Activated naive CD8-positive, alpha-beta T cell treated with anti-CD3 and anti-CD28 coated beads for 36 hours (primary cell): ENCODE measurements at places on chromosomes 16 and 17. TPM values are rescaled to one million over a fixed set of nuclear protein-coding genes. Genes with fewer than 3 reads are reported as not detected.

The ODF4 gene
- not detected for total RNA-seq

The MTSS2 gene
- total RNA-seq = 9.2 TPM

The HOXB7 gene
- 1.4 TPM for total RNA-seq

The CCDC92B gene
- total RNA-seq = not detected

The UTS2R gene
- not detected for total RNA-seq

The CCL5 gene
- 18.1 TPM for total RNA-seq

DNA sequence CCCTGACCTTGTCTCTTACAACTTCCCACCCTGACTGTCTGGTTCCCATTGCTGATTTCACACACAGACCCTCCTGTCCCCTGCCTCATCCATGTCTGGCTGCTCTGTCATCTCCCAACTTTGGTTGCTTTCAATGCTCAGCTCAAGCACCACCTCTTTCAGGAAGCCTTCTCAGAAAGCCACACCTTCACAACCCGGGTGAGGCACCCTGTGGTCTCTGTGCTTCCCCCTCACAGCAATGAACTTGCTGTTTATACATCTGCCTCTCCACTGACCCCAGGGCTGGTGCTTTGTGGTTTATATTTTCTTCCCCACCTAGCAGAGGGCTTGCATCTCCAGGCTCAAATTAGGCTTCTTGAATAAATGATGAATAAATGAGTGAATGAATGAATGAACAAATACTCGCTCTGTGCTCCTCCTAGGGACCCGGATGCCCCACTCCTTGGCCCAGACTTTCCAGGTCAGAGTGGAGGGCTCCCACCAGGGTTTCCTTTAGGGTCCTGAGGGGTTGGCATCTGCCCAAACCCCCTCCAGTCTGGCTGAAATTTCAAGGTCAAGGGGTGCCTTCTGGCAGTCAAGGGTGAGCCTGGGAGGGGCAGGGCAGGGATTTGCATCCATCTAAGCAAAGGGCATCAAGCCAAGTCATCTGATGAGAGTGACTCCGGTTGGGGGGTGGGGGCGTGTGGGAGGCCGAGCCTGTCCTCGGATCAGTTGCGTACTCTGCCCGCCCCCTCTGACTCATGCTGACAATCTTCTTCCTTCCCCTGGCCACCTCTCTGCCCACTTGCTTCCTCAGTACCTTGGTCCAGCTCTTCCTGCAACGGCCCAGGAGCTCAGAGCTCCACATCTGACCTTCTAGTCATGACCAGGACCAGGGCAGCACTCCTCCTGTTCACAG lies at the start of gene ITGAX:
Gene ITGAX (plus strand): TSS at position 783 of the 898 bp plus-strand sequence. CDS start 79 bp downstream, at position 862.
- DNase-seq = peak; percentile 76

GRCh38 chr16:69712277-69712676 lies 14.1 kb downstream of the NQO1 start:
- no peak for DNase-seq

- DNase-seq = no peak
These were observed 7.5 kb downstream of the KRT12 start for GRCh38 chr17:40859536-40859935.

DNA sequence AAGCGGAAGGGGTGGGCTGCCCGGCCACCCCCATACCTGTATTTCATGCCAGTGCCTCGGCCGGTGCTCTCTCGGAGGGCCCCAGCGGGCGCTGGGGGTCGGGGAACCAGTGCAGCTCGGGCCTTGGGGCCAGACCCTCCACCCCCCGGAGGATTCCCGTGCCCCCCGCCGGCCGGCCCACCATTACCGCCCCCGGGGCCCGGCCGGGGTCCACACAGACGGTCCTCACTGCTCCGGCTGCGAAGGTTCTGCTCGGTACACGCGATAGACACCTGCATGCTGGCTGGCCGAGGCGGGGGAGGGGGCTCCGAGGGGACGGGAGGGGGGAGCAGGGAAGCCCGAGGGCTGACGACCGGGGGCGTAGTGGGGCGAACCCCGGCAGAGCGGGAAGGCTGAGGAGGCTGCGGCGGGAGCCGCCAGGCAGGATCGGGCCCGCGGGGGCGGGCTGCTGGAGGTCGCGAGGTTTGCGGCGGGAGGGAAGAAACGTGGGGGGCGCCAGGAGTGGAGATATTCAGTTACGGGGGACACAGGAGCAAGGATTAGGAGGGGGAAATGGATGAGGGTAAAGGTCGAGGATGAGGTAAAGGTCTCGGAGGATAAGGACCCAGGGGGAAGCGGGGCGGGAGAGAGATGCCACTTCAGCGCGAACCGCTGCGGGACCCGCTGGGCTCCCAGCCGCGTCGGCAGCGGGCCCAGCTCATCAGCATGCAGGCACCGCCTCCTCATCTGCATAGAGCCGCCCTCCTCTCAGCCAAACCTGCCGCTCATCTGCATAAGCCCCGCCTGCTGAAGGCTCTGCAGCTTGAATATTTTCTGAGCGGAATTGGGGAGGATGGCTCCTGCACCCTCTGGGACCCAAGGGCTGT lies at the start of gene KCNAB3:
Gene KCNAB3 (minus strand): TSS at position 699 of the 866 bp plus-strand sequence. CDS start 421 bp downstream, at position 278.
- DNase-seq = peak; percentile 61

GRCh38 chr17:79851461-79851817 lies 12.2 kb upstream of the CBX4 start:
- DNase-seq = no peak

DNA sequence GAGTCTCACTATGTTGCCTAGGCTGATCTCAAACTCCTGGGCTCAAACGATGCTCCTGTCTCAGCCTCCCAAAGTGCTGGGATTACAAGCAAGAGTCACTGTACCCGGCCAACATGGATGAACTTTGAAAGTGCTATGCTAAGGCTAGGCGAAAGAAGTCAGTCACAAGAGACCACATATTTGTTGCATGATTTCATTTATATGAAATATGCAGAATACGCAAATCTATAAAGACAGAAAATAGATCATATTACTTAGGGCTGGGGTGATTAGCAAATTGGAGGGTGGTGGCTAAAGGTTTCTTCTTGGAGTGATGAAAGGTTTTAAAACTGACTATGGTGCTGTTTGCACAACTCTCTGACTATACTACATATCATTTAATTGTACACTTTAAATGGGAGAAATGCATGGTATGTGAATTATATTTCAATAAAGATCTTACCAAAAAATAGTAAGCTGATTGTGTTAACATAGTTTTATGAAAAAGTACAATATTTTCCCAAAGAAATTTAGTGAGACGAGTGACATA lies 1.2 kb upstream of the FLYWCH1 start:
- no peak for DNase-seq

DNA sequence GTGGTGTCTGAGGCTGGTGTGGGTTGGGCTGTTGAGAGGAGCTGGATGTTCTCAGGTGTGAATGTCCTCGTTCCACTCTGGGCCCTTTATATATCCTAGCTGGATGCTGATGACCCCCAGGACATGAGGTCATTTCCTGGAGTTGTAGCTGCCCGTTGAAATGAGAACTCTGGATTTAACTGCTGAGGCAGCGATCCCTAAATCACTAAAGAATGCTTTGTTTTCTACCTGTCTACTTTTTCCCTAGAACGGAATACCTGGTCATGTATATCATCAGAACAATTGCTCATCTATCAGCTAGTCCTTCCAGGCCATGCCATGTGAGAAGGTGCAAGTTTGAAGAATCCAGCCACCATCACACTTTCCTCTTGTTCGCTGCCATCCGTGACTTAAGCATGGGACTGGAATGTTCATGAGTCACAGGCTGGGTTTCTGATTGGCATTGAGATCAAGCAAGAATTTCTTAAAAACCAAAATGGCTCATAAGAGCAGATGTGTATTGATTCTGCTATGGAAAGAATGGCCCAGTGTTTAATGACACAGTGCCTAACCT lies at the start of gene KRTAP2-3:
Gene KRTAP2-3 (minus strand): TSS at position 63 of the 553 bp plus-strand sequence. CDS start 64 bp downstream, outside the sequence.
- no peak for DNase-seq

DNA sequence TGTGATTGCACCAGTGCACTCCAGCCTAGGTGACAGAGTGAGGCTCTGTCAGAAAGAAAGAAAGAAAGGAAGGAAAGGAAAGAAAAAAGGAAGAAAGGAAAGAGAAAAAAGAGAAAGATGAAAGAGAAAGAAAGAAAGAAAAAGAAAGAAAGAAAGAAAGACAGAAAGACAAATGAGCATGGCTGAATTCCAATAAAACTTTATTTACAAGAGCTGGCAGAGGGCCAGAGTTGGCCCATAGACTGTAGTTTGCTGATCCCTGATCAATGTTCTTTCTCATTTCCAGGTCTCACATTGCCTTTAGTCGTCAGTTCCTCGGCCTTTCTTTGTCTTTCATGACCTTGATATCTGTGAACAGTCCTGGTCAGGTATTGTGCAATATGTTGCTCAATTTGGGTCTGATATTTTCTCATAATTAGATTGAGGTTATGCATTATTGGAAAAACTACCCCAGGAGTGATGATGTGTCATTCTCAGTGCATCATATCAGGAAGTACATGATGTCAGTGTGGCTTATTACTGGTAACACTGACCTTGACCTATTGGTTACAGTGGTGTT lies 68.5 kb upstream of the MED9 start:
- DNase-seq = no peak

DNA sequence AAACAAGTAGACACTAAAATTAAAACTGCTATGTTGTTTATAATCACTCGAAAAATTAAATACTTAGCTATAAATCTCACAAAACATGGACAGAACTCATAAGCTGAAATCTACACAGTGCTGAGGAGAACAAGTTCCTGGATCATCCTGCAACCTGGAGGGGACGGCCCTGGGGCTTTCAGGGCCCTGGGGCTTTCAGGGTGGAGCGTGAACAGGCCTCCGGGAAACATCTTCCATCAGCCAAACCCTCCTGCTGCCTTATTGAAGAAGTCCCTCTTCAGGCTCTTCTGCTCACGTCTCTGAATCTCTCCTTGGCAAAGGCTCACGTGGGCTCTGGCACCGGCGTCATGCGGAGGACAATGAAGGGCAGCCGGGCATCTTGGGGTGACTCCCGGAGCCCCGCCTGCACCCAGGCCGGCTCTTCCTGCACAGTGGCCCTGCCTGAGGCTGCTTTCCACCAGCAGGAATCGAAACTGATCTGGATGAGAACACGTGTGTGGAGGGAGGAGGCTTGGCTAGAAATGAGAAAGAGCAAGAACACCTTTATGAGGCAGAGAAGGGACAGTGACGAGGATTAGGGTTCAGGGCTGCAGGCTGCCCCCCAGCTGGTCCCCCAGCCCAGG lies 127.3 kb downstream of the CDRT15L2 start:
- no peak for DNase-seq

GRCh38 chr17:27263386-27263785 lies 30.5 kb upstream of the WSB1 start:
- no peak for DNase-seq

DNA sequence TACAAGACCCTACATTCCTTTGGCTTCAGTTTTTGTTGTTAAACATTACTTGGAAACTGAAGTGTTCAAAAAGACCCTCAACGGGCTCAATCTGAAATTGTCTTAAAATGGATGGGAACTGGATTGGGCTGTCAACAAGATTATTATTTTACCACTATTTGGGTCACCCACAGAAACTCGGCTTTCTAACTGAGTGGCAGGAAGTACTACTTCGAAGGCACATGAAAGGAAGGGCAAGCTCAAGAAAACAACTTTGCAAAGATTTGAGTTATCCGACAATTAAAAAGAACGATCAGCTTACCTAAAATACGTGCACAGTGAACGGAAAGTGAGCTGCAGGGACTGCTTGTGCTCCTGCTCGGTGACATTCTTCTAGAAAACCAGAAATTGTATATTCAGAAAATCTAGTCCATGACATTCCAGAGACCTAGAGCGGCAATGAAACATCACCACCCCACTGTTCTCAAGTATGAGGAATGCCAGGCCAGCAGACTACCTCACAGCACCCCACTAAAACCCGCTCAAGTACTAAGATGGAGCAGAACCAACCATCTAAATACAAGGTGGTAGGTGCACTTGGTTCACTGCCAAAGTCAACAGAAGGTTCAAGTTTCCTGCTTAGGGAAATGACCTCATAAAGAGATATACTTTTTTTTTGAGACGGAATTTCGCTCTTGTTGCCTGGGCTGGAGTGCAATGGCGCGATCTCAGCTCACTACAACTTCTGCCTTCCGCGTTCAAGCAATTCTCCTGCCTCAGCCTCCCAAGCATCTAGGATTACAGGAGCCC lies 60.5 kb downstream of the ZZEF1 start:
- DNase-seq = no peak

- DNase-seq = no peak
These were observed 30.3 kb downstream of the MMD start for GRCh38 chr17:55391244-55391757.

DNA sequence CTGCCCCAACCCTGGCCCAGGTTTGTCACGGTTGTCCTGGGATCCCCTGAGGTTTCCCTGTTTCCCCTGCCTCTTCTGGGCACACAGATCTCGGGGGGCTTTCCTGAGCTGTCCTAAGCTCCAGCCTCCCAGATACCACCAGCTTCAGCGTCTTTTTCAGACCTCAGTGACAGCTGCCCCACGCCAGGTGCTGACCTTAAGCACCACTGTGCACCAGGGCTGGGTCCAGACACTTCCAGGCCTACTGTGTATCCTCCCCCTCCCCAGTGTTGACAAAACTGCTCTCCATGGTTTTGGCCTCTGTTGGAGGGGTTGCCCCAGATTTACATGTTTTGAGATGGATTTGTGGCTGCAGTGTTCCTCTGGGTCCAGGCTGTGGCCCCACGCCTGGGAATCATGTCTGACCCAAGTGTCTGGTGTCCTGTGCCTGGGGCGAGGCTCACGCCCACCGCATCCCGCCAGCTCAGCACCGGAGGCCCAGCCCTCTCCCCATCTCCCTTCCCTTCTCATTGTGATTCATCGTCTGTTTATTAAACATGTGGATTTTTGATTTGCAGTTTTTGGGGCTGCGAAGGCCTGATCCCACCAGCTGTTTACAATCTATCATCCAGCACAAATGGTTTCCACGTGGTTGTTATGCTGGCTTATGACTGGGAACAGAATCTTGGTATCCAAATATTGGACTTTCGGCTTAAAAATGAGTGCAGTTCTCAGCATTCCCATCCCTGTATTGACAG lies 82.1 kb downstream of the METRNL start:
- DNase-seq = no peak

GRCh38 chr17:37117373-37118142 lies 168.8 kb downstream of the AATF start:
- no peak for DNase-seq

DNA sequence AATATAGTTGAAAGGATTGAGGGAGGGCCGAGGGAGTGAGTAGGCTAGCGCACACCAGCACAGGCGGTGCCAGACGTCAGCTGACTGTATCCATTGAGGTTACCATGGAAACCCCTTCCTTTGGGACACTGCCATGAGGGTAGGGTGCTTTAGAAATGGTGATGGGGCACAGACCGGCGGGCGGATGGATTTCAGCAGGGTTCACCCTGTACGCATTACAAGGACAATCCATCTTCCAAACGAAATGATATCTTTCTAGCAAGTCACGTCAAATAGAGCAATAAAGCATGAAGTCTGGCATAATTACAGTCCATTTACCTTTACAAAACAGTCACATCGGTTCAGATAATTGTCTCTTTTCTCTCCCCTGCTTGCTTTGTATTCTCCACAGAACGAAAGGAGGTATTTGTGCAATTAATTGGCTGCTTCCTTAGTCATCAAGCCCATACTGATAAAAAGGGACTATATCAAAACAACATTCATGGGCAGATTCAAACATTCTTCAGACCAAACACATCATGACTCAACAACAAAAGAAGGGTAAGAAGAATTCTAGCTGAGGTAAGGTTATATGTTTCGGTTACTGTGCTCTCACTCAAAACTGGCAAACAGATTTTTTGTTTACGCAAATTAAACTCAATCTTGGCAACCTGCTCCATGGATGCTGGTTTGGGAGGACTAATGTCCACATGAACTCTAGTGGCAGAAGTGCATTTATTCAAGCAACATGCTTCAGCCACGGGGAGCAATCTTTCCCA lies 140.6 kb downstream of the CDK5R1 start:
- DNase-seq = no peak
